ENCODE measurements at places on chromosomes 2 and 18.

DNA sequence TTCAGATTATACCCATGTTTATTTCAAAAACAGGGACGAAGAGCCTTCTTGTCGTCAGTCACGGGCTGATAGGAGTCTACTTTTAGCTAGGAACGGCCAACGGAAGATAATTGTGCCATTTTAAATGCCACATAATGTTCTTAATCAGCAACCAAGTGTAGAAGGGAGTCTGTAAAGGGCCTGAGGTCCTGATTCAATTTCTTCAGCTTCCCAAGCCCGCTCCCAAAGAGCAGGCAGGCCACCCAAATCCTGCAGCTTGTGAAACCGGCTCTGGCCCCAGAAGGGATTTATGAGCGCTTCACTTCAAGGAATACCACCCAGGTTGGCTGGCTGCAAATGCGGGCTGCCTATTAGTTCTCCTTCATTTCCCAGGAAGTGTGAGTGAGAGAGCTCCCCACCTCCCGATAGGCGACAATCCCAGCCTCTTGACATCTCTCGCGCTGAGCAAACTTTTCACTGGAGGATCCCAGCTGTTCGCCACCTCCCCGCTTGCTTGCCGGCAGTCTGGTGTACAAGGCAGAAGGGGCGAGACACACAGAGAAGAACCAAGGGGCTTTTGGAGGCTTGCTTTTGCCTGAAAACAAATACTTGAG, 272.9 kb downstream of the CDH20 start:
- peak; percentile 28 for DNase-seq

GRCh38 chr2:235500761-235501672, 7.2 kb downstream of the AGAP1 start:
- peak; percentile 74 for DNase-seq

DNA sequence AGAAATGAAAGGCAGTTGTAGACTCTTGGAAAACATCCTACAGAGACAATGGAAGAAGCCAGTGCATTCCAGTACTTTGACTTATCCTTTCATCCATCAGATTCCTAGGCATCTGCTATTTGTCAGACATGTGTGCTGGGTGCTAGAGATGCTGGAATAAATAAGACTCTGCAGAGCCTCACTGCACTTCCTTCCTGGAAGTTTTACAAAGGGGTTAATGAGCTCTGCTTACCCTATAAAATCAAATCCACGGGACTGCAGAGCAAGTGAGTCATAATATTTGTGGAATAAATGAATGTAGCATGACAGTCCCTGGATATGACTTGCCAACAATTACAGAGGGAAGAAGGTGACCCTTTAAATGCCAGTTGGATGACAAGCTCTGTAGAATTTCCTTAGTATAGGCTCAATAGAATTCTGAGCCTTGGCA, 52.7 kb upstream of the NPAS2 start:
- peak; percentile 78 for DNase-seq

DNA sequence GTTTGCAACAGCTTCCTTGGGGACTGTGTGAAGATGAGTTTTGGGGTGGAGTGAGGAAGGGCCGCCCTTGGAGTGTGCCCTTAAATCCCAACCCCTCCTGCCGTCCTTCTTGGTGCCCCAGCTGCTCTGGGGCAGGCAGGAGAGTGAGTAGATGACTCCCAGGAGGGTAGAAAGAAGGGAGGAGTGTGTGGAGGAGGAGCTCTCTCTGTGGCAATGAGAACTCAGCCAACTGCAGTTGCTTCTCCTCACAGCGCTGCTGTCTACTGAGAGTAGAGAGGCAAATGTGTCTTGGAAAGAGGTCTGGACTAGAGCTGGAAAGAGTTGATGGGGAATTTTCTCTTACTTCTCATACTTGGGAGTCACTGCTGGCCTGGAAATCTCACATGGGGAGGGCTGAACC, 21.8 kb upstream of the SIX2 start:
- DNase-seq = no peak

- peak; percentile 1 for DNase-seq
Observed at GRCh38 chr2:171260471-171261424, 100.1 kb upstream of the TLK1 start.

DNA sequence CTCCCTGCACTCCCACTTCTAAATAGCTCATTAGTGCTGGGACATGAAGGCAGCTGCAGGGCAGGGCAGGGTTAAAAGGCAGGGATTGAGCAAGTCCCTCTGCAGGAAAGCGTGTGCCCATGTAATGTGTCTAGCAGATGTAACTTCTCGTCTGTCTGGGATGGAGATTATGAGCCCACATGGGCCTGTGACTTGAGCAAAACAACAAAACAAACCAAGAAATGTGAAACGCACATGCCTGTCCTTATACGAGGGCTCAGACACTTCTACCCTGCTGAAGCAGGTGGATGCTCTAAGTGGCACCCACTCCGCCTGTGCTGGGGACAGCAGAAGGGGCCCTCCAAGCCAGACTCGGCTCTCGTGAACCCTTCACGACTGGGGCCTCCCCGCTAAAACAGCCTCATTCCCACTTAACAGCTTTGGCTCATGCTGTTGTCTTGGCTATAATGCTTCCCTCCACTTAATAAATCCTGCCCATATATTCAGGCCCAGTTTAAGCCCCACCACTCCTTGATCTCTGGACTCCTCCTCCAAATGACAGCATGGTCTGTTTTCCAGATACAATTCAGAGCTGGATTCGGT, 40.9 kb downstream of the TMEM247 start:
- DNase-seq = no peak

DNA sequence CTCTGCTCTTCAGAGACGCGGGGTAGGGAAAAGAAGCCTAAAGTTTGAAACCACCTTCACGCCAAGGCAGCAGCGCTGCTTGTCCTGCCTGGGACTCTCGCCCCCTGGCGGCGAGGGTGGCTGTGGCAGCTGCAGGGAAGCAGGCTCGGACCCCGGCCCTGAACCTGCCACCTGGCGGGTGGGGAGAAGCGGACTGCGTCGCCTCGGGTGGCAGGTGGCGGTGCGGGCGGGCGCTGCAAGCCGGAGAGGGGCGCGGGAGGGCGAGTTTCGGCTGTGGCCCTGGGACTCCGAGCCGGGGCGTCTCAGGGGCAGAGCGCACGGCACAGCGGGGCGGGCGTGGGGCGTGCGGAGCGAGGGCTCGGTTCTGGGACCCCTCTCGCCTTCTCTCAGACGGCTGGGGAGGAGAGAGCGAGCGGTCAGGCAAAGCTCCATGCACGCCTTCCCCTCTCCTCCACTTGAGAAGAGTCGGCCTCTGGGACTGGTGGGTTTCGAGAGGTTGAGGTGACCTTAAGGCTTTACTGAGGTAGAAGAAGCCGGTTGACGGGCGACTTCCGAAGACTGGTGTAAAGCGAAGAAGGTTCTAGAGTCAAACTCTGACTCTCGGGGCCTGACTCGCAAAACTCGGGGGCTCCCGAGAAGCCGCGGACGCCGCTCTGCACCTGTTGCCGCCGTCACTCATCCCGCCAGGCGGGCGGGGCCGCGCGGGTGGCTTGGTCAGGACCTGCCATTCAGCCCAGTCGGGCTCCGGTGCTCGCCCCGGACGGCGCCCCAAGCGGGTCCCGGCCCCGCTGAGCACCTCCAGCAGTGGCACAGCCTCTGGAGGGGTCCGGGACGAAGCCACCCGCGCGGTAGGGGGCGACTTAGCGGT, 1.1 kb upstream of the BOLL start:
- DNase-seq = peak; percentile 15

- no peak for DNase-seq
Observed at GRCh38 chr2:34241905-34242762, 643.0 kb upstream of the FAM98A start.

DNA sequence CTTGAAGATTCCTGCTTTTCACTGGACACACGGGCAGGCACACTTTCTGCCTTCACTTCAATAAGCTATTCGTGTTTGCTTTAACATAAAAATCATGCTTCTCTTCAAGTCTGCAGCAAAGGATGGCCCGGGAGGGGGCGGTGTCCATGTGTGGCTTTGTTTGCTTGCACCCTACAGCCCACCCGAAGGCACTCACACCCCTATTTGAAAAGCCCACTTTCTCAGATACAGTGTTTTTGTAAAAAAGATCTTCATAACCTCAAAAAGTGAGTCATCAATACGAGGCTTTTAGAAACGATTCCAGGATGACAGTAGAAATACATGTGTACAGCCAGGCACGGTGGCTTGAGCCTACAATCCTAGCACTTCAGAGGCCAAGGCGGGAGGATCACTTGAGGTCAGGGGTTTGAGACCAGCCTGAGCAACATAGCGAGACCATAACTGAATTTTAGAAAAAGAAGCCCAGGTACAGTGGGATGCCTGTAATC, 36.5 kb upstream of the HPCAL1 start:
- DNase-seq = no peak

- DNase-seq = no peak
Observed at GRCh38 chr18:13487237-13487636, 239.1 kb downstream of the FAM210A start.

DNA sequence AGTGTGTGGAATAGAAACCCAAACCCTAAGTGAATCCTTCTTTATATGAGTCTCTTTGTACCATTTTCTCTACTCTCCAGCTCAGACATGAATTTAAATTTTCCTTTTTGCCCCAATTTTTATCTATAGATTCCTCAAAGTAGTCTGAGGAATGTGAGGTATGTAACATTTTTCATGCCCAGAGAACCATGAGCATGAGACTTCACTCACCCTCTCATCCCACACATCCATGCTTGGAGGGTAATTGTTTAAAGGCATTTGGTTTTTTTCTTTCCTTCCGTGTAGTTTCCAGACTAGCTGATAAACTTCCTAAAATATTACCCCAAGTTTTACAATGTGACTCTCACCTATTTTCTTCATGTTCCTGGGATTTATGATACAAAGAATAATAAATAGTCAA, 2056.8 kb upstream of the CELF4 start:
- DNase-seq = no peak

- peak; percentile 0 for DNase-seq
Observed at GRCh38 chr2:132037527-132038178, 124.1 kb downstream of the ANKRD30BL start.

DNA sequence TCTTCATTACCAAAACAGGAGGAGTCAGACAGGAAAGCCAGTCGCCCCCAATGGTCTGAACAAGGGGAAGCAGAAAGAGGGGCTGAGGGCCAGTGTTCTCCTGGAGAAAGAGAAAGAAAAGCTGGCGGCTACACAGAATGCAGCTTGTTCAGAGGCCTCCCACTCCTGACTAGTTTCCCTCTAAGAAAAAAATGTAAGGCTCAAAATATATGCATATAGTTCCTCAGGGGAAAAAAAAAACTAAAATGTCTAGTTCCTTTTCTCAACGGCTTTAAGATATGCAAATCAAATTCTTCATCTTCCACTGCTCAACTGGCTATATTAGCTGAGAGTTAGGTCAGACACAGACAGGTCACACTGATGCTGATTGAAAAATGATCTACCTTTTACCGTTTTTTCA, 18.6 kb downstream of the MBOAT2 start:
- peak; percentile 12 for DNase-seq

DNA sequence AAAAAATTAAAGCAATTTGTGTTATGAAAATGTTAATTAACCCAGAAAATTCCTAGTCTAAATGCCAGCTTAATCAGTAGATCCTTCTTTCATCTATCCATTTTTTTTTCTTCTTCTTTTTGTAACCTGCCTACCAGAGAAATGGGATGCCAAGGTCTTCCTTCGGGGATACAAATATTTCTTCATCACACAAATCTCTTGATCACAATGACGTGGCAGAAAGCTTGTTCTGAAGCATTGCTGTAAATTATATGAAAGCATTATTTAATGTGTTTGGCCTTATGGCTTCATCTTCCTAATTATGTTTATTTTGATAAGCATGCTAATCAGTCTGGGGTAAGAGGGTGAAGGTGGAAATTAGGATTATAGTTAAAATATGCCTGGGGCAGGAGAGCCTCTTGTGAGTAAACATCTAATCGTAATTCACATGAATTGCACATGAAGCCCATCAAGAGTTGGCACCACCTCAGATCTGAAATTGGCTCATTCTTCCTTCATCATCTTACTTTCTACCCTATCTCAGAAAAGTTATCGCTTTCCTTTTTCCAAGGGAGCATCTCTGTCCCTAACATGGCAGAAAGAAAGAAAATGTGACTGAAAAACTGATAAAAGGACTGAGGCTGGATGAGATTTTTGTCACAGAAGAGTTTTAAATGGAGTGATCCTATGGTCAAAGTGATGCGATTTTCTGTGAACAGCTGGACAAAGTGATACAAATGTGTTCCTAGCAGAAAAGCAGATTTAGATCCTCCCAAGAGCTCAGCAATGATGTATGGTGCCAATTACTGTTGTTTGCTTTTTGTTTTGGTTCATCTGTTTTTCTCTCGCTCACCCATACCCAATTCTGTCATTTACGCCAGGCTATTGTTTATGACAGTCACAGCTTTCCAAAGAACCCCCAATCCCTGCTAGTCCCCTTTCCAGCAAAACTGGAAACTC, 76.9 kb upstream of the PMAIP1 start:
- no peak for DNase-seq

DNA sequence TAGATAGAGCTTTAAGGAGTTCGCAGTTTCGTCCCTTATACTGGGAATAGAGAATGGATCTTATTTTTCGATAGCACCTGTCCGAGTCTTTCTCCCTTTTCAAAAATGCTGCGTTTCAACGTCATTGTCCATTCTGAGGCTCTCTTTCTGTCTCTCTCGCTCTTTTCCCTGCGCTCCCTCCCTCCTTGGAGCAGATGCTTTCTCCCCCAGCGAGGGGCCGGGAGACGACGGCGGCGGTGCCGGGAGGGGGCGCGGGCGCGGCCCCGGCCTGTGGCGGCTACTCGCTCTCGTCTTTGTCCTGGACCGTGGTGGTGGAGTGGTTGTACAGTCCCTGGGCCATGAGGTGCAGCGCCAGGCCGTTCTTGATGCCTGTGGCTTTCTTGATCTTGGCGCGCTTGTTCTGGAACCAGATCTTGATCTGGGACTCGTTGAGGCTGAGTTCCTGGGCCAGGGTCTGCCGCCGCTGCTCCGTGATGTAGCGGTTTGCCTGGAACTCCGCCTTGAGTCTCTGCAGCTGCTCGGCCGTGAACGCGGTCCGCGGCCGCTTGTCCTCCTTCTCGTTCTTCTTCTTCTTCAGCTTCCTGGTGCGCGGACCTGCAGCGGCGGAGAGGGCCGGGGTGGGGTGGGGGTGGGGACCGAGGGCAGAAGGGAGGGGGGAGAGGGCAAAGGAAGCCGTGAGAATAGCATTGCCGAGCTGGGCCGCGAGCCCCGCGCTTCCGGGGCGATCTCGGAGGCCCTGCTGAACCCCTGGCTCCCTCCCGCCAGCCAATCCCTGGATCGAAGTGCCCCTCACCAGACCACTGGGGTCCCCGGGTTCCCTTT, 4.6 kb downstream of the EN1 start:
- DNase-seq = no peak

DNA sequence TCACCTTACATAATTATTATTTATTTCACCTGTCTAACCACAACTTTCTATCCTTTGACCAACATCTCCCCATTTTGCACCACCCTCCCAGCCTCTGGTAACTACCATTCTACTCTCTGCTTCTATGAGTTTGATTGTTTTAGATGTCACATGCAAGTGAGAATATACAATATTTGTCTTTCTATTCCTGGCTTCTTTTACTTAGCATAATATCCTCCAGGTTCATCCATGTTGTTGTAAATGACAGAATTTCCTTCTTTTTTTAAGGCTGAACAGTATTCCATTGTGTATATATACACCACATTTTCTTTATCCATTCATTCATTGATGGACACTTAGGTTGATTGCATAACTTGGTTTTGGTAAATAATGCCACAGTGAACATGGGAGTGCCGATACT, 24.0 kb downstream of the PPM1B start:
- no peak for DNase-seq
